H9 (cell line): ENCODE measurements at places on chromosomes 3 and 15.

DNA sequence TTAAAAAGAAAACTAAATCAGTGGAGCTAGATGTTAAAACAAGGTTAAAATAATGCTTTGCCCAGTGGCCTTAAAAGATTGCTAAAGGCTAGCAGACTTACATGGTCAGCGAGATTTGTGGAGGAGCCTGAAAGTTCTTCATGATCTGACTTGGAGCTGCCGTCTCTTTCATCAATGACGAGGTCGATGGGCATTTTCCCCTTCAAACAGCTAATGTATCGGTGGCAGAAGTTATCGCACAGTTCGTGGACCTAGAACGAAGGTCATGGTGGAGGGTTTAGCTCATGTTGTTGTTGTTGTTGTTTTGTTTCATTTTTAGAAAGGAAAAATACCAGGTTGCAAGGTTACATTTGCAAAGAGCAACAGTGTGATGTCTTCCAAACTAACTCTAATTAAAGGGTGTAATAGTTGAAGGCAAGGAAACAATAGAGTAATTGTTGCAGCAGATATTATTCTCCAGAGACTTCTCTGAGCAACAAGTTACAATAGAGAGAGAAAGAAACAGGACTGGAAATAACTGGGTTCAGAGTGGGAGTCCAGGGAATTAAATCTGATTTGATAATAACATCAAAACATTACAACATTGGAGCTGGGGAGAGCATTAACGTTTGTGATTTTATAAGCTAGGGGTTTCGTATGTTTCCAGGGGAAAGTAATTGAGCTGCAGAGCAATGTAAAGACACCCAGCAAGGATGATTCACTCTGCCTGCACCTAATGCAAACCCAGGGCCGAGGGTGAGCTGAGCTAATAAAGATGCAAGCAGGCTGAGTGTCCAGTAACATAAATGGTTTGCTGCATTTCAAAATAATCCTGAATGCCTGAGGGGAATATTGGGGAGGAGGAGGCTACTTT is 6.6 kb downstream of the MEIS2 start:
- no peak for DNase-seq

DNA sequence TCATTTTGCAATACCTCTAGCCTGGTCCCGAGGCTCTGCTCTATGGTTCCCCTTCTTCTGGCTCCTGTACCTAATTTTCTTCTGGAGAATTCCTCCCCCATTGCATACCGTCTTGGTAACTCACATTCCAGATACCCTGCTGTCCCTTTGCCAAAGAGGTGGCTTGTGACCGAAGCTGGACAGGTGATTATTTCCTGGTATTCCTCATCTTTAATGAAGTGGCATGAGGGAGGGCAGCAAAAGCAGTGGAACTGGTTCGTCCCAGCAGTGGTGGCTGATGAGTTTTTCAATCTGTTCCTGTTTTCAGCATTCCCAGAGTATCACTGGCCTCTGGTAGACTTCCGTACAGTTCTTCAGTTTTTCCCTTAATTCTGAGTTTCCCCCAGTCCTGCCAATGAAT is 186.2 kb upstream of the CADPS start:
- no peak for DNase-seq

- no peak for DNase-seq
Measured at GRCh38 chr15:98398056-98398455, 250.3 kb upstream of the IGF1R start.

- no peak for DNase-seq
Measured at GRCh38 chr3:195221015-195221853, 49.7 kb downstream of the XXYLT1 start.

DNA sequence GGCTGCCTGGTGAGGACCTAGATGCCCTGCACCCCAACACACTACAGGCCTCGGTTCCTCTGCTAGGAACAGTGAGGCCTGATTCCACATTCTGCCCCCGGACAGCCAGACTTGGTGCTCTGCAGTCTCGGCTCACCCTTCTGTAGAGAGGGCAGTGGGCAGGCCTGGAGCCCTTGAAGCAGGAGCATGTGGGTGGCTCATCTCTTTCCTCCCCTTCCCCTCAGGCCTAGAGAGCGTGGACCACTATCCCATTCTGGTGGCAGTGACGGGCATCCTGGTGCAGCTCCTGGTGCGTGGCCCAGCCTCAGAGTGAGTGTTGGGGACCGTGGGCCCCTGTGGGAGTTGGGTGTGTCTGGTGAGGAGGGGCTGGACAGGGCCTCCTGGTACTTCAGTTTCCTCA is 3.3 kb downstream of the AMIGO3 start:
- no peak for DNase-seq

- DNase-seq: no peak
Measured at GRCh38 chr15:28896951-28897350, 11.2 kb downstream of the APBA2 start.

DNA sequence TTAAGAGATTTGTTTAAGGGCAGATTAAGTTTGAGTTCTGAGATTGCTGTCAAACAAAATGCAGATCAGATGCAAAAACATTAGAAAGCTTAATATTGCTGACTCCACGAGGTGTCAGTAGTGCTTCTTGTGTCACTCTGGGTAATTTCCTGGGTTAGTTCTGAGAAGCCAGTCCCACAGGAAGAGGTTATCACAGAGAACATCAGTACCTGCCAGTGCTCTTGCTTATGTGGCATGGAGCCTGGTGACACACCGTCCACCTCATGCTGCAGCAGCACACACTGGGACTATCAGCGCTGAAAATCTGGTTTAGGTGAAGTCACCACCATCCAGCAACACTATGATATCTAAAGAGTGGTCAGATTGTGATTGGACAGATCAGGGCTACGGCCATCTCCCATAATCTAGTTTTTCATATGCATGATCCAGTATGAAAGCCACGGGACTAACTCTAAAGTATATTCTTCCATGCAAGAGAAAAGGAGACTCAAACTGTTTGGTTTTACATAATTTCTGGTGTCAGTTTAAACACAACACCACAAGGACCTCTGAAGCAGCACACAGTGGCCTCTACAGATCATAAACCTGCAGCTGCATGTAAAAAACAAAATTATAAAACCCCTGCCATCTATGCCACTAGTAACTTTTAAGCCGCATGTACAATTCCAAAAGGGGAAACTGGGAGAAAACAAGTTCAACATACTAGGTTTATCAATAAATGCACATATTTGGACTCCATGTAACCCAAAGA is 36.1 kb upstream of the MYO5C start:
- DNase-seq: no peak

DNA sequence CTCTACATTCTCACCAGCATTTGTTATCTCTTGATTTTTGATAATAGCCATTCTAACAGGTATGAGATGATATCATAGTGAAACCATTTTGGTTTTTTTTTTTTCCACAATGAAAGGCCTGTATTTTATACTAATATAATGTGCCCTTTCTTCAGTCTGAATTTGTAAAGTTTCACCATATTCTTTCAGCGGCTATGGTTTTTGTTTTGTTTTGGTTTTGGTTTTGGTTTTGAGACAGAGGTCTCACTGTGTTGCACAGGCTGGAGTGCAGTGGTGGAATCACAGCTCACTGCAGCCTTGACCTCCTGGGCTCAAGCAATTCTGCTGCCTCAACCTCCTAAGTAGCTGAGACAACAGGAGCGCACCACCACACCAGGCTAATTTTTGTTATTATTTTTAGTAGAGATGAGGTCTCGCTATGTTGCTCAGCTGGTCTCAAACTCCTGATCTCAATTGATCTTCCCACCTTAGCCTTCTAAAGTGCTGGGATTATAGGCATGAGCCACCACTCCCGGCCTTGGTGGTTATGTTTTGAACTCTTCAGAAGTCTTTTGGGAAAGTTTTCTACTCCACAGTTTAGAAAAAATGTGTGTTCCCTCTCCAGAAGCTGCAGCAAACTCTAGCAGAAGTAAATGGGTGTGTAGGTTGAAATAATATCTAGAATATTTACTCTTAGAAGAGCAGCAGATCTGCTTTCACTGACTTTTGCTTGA is 110.2 kb upstream of the UMPS start:
- DNase-seq: no peak

GRCh38 chr15:69661871-69662644 is 209.4 kb downstream of the RPLP1 start:
- DNase-seq: no peak

DNA sequence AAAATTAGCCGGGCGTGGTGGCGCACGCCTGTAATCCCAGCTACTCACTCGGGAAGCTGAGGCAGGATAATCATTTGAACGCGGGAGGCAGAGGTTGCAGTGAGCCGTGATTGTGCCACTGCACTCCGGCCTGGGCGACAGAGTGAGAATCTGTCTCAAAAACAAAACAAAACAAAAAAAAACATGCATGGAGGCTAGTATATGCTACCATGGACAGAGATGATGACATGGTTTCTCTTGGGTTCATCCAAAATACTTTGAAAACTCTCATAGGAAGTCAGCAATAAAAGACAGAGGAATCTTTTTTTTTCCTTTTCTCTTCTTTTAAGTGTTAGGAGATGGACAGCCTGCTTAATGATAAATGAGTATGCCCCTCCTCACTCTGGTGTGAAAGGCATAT is 137.7 kb upstream of the MB21D2 start:
- DNase-seq: no peak
